ENCODE measurements at places on chromosomes 6 and 20.
A peak's percentile ranks its signal among the peaks of the same experiment; 100 is the strongest.

GRCh38 chr20:2005831-2006426 lies 12.1 kb upstream of the PDYN start:
- DNase-seq, result peak; percentile 24

- DNase-seq, result no peak
Measured at GRCh38 chr6:68247782-68248181, 387.3 kb upstream of the ADGRB3 start.

GRCh38 chr6:25341203-25341552 lies 62.0 kb downstream of the CARMIL1 start:
- no peak for DNase-seq

- no peak for DNase-seq
Measured at GRCh38 chr6:36345681-36346466, 9.2 kb upstream of the BNIP5 start.

DNA sequence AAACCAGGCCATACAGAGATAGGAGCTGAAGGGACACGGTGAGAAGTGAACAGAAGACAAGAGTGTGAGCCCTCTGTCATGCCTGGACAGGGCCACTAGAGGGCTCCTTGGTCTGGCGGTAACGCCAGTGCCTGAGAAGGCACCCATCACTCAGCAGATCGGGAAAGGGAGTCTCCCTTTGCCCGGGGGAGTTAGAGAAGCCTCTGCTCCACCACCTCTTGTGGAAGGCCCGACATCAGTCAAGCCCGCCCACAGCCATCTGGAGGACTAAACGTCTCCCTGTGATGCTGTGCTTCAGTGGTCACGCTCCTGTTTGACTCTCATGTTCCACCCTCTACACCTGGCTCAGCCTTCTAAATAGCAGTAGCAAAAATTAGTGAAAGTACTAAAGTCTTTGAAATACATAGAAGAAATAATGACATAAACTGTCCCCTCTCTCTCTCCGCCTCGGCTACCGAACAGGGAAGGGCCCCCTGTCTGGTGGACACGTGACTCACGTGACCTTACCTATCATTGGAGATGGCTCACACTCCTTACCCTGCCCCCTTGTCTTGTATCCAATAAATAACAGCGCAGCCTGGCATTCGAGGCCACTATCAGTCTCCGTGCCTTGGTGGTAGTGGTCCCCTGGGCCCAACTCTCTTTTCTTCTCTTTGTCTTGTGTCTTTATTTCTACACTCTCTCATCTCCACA lies 66.7 kb downstream of the RPP21 start:
- DNase-seq, result peak; percentile 33

- no peak for DNase-seq
Measured at GRCh38 chr20:45407067-45407745, 883 bp upstream of the DBNDD2 start.

GRCh38 chr6:81727876-81728517 lies 24.5 kb downstream of the TENT5A start:
- no peak for DNase-seq

Data from activated effector memory CD4-positive, alpha-beta T cell treated with Interleukin-2 at 50 U/mL for 16 hours (primary cell).